SK-MEL-5 (cell line): ENCODE measurements at places on chromosomes 16 and 17.
A peak's percentile ranks its signal among the peaks of the same experiment; 100 is the strongest.

- DNase-seq, result no peak
These were observed 10.8 kb upstream of the RASD1 start for GRCh38 chr17:17506893-17507464.

DNA sequence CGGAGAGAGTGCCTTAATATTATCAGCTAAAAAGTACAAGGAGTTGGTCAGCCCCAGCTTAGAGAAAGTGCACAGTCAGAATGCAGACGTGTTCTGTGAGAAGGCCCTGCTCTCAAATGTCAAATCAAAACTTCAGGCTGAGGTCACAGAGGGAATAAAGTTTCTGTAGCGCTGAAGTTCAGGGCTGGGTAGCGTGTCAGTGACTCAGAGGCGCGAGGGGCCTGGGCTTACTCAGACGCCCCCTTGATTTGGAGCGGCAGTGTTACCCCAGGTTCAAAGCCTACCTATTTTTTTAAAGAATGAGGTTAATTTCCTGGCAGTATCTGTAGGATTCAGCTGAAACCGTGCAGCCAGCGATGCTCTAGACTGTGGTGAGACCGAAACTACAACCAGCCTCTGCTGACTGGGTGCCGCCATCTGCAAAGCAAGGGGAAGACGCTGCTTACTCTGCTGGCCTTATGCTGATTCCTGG is 4.8 kb downstream of the CIAO3 start:
- no peak for DNase-seq

- no peak for DNase-seq
These were observed 46.0 kb downstream of the HS3ST2 start for GRCh38 chr16:22859925-22860324.

GRCh38 chr17:57986841-57987580 is 1.0 kb downstream of the VEZF1 start:
- DNase-seq, result peak; percentile 41

DNA sequence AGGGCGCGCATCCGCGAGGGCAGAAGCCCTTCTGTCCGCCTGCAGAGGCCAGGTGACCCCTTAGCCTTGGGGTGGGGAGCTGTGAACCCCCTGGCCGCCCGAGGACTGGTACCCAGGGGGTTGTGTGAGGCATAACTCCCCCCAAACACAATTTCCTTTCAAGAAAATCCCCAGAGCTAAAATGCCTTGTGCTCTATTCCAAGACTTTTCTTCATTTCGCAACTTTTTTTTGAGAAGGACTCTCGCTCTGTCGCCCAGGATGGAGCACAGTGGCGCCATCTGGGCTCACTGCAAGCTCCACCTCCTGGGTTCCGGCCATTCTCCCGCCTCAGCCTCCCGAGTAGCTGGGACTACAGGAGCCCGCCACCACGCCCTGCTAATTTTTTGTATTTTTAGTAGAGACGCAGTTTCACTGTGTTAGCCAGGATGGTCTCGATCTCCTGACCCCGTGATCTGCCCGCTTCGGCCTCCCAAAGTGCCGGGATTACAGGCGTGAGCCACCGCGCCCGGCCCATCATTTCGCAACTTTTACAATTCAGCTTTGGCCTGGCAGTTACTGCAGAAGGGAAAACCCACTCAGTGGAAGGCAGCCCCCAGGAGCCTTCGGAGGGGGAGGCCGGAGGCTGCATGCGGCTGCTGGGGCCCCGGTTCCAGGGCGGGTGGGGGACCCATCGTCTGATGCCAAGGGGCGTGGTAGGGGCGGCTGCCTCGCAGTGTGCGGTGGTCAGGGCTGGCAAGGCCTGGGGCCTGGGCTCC is 963 bp upstream of the APRT start:
- peak; percentile 32 for DNase-seq

GRCh38 chr17:29694918-29695563 is 72.3 kb upstream of the CORO6 start:
- DNase-seq, result no peak

GRCh38 chr17:50244771-50245170 is 29.5 kb upstream of the TMEM92 start:
- DNase-seq, result no peak

GRCh38 chr16:31267332-31268032 is 7.7 kb downstream of the ITGAM start:
- no peak for DNase-seq

DNA sequence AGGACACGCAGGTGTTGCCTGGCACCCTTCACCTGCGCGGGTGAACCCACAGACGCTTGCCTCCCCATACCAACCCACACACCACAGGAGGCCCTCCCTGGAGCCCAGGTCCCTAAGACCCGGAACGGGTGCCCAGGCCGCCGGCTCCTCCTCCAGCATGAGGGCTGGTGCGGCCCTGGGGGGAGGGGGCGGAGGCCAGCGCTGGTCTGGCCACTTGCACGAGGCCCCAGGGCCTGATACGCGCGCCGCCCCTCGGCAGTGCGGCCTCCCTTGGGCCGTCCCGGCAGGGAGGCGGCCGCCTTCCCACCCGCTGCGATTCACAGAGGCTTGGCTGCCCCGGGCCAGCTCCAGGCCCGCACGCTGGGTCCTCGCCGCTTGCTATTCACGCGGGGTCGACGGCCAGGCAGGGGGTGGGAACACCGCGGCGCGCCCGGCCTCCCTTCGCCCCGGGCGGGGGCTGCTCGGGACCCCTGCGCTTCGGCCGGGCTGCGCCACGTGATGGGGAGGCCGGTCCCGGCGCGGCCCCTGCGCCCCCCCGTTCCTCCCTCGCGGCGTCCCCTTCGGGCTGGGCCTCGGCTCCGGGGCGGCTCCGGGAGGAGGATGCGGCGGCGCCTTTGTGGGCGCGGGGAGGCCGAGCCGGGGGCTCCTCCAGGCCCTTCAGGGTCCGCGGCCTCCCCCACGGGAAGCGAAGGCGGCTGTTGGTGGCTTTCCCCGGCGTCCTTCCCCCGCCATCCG is 685 bp downstream of the FASN start:
- peak; percentile 54 for DNase-seq

- no peak for DNase-seq
These were observed 795 bp downstream of the KCTD13 start for GRCh38 chr16:29925105-29925756.

DNA sequence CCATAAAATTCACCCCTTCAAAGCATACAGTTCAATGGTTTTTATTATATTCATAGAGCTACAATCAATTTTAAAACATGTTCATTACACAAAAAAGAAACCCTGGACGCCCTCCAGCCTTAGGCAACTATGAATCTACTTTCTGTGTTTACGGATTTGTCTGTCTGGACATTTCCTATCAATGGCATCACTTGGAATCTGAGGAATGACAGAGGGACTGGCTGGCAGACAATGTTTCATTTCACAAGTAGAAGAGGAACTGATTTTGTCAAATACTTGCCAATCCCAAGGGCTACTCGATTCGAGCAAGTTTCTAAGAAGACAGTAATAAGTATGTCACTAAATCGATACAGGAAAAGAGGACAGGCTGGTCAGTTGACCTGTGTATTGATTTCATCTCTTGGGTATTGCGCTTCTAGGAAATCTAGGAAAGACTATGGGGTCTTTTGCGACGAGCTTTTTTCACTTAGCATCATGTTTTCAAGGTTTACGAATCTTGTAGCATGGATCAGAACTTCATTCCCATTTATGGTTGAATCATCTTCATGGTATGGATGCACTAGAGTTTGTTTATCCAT is 56.6 kb downstream of the RGS9 start:
- DNase-seq, result peak; percentile 59

- DNase-seq, result no peak
These were observed 2.5 kb downstream of the PRAC2 start for GRCh38 chr17:48725288-48726064.

- DNase-seq, result no peak
These were observed 67.8 kb downstream of the RPH3AL start for GRCh38 chr17:284676-285355.

GRCh38 chr17:48406936-48407567 is 23.0 kb downstream of the SKAP1 start:
- DNase-seq, result no peak

- DNase-seq, result peak; percentile 22
These were observed 135.5 kb upstream of the CRHR1 start for GRCh38 chr17:45648642-45649041.

DNA sequence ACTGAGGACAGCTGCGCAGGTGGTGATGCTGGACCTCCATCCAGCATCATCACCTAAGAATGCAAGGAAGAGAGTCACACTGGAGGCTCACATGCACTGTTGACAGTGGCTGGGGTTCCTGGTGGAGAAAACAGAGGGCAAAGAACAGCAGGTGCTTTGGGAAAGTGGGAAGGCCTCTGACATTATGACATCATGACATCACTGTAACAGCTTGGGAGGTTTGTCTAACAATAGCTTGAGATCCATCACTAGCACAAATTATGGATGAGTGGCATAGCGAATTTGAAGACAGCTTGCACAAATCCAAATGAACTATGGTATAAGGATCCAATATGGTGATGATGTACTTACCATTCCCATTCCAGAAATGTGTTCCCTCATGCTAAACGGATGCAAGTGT is 226.5 kb upstream of the MPHOSPH6 start:
- DNase-seq, result no peak

DNA sequence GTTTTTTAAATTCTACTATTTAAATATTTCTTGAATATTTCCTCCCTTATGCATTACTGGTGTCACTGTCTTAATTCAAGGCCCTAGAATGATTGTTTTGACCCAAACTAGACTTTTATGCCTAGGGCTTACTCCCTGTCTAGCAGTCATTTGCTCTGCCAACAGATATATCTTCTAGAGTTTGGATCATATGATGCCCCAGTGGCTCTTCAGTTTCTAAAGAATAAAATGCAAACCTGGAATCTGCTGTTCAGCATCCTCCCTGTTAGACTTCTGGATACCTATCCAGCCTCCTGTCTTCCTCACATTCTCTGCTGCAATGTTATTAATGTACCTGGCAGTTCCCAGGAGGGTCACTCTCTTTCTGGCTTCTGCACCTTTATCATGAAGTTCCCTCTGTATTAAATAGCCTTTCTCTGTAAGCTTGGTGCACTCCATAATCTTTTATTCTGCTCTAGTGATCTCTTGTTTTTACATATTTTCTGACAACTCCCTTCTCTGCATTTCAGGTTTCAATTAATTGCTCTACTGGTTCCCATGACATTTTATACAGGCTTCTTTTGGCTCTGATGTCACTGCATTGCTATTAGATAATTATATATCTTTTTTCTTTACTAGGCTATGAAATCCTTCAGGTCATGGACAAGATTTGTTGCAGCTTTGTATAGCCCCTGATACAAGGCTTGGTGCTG is 15.7 kb downstream of the PHKB start:
- DNase-seq, result no peak

DNA sequence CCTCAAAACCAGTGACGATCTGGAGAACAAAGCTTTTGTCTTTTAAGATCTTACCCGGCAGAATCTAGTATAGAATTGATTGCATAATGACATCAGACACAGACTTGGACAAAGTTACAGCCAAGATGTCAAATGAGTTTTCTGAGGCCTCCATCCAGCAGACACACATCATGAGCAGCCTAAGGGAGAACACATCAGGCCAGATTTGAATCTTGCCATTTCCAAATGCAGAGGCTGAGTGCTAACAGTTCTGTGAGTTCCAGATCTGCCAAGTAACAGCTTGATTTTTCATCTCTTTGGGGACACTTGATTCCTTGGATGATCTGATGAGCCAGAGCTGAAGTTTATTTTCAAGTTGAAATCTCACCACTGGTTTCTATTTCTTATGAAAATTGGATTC is 21.0 kb downstream of the NOG start:
- DNase-seq, result no peak

DNA sequence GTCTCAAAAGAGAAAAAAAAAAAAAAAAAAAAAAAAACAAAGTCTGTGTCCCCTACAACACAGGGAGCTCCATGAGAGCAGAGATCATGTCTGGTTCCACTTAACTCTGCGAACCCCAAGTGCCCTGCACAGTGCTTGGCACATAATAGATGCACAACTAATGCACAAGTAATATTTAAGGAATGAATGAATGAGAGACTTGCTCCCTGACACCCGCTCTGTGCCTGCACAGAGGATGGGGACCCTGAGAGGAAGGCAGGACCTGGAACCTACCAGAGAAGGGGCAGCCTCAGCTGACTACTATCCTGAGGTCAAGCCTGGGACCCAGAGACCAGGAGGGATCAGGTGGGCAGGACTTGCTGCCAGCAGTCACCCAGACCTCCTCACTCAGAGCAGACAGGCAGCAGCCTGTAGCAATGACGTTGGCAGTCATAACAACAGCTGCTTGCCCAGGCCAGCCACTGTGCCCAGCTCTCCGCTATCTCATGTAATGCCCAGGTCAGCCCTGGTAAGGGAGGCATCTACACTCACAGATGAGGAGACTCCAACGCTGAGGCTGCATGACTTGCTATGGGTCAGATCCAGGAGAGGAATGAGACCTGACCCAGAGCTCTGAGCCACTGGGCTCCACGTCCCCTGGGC is 2.9 kb downstream of the MYO15A start:
- DNase-seq, result no peak

DNA sequence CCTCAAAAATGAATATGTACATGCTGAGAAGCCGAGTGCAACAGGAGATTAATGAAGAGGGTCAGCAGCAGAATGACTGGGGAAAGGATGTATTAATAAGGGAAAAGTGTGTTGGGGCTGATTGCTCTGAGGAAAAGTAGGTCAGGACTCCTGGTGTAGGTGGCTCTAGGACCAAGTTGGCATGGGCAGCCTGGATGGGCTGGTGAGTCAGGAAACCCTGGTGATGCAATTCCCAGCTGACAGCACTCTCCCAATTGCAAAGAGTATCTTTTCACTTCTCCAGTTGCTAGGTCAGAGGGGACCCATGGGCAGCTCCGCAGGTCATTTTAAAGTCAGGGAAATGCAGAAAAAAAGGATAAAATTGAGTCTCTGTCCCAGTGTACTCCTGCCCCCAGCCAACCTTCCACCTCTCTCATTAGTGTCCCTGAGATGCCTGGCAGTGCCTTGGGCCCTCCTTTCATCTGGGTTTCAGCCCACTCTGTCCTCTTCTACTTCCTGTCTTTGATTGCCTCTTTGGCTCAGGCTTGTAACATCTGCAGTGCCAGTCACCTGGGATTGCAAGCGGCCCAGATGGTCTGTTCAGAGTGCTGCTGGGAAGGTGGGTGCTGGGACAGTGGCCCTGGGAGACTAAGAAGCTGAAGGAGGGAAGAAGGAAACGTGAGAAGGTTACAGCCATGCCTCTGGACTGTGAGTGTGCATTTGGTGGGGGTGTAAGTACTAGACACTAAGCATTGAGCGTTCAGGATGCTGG is 2177.2 kb downstream of the TP53TG3F start:
- no peak for DNase-seq
